ENCODE measurements at places on chromosomes 12 and 14.

DNA sequence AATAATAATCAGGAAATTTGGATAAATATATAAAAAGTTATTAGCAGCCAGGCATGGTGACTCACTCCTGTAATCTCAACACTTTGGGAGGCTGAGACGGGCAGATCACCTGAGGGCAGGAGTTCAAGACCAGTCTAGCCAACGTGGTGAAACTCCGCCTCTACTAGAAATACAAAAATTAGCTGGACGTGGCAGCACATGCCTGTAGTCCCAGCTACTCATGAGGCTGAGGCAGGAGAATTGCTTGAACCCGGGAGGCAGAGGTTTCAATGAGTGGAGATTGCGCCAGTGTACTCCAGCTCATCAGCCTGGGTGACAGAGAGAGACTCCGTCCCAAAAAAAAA is 64.5 kb downstream of the SYT1 start:
- DNase-seq: no peak

DNA sequence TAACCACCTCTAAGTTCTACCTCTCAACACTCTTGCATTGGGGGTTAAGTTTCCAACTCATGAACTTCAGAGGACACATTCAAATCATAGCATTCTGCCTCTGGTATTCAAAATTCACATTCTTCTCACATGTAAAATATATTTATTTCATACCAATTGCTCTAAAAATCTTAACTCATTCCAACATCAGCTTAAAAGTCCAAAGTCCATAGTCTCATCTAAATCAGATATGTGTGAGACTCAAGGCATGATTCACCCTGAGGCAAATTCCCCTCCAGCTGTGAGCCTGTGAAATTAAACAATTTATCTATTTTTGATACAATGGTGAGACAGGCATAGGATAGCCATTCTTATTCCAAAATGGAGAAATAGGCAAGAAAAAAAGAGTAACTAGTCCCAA is 214.0 kb downstream of the RGS6 start:
- DNase-seq: no peak

- peak; percentile 5 for DNase-seq
Observed at GRCh38 chr12:43676183-43676813, 82.3 kb downstream of the PUS7L start.

DNA sequence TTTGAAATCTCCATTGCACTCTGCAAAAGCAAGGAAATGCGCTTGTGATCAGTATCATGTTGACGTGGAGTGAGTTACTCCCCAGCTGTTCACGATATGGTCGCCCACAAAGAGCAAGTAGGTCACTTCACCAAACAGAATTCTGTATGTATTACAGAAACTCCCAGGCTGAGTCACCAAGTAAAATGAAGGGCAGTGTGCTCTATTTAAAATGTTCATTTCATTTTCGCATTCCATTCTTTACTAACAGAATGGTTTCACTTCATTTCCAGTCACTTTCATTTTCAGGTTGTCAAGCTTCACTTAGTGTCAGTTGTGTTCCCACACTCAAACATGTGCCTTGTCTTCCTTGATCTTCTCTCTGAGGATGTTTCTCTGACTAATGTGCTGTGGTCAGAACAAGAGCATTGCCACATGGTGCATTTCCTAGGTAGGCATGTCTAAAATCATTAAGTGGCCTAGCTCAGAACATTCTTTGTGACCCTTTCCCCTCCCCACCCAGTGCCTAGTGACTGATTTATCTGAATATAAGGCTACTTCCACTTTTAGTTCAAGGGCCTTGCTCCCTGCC is 391.2 kb downstream of the RAD51B start:
- DNase-seq: peak; percentile 41

- no peak for DNase-seq
Observed at GRCh38 chr12:20474443-20474842, 106.1 kb downstream of the PDE3A start.

Measured in stimulated activated CD4-positive, alpha-beta T cell treated with anti-CD3 and anti-CD28 coated beads, Interleukin-2, amount 100 ng/mL, for 48 hours (primary cell).